Substantia nigra (tissue), 51 donors: ENCODE measurements at places on chromosomes 6 and 20.

GRCh38 chr20:50193199-50193835 lies 2.7 kb downstream of the CEBPB start:
- peak; percentile 7 for DNase-seq

- DNase-seq = no peak
Measured at GRCh38 chr6:28205879-28206278, 19.2 kb upstream of the ZSCAN9 start.

DNA sequence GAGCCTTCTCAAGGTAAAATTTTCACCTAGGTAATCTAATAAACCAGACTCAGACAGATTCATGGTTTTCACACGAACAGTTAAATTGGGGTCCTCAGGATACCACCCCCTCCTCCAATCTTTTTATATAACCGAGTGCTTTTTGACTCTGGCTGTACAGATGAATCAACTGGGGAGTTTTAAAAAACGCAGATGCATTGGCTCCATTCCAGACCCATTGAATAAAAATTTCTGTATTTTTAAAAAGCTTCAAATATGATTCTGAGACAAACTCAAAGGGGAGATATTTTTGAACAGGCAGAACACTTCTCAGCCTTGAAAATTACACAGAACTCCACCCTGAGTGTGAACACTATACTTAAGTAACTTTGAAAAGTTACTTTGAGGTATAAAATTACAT lies 7.2 kb downstream of the UTRN start:
- DNase-seq = no peak

DNA sequence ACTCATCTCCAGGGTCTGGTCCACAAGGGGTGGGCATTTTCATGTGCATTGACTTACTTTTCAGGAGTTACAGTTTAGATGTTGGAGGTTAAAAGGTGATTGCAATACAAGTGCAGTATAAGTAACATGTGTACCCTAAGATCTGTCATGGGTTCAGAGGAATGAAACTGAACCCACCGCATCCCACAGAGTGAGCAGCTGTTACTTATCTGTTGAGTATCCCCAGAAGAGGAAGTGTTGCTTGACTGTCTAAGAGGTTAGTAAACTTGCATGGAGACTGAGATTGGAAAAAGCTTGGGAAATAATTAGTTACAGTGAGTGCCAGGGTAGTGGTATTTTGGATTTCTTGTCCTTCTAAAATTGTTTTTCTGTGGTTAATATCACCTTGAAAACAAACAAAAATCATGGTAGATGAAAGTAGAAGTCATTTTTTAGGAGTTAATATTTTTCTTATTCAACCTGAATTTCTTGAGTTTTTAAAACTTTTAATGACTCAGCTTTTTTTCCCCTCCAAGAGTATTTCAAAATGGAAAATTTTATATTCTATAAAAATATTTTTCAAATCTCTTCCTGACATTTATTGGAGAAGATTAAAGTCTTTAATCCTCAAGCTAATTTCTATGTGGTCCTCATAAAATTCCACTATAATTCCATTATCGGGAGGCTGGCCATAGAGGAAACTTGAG lies 306.1 kb downstream of the ZNF217 start:
- no peak for DNase-seq

GRCh38 chr20:48180024-48180423 lies 394.7 kb upstream of the SULF2 start:
- no peak for DNase-seq

- no peak for DNase-seq
Measured at GRCh38 chr6:166253778-166254204, 54.4 kb downstream of the PRR18 start.

DNA sequence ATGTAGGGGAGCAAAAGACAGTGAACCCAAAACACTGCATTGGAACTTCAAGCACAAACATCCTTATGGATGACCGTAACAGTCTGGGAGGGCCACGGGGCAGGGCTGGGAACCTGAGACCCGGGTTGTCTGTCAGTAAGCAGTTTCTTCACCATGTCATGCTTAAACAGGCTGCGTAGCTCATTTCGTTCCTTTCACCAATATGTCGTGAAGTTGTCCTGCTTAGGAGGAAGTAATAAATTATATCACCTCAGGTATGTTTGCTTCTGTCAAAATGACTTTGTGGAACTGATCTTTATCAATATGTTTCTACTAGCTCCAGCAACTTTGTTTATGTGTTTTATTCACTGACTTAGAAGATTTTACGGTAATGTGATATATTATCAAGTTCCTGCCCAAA lies 12.4 kb upstream of the MAK start:
- no peak for DNase-seq

- no peak for DNase-seq
Measured at GRCh38 chr20:19603376-19603750, 154.7 kb upstream of the RIN2 start.

GRCh38 chr6:5132731-5133130 lies 47.6 kb downstream of the PPP1R3G start:
- peak; percentile 52 for DNase-seq

DNA sequence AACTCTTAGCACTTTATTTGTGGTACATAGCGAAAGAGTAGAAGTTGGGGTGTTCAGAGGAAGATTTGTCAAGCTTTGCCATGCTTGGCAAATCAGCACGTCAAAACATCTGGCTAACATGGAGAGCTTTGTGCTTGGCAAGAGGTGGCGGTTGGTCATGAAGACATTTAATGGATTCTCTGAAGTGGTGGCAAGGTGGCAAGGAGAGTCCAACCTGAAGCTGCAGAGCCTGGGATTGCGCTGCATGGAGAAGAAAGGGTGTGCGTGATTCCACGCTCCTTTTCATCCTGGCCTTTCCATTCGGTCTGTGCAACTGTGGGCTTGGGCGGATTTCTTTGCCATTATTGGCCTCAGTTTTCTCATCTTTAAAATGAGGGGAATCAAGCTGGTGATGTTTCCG lies 3.1 kb downstream of the PYGB start:
- DNase-seq = no peak

GRCh38 chr6:132131351-132131750 lies 180.2 kb upstream of the CCN2 start:
- no peak for DNase-seq

DNA sequence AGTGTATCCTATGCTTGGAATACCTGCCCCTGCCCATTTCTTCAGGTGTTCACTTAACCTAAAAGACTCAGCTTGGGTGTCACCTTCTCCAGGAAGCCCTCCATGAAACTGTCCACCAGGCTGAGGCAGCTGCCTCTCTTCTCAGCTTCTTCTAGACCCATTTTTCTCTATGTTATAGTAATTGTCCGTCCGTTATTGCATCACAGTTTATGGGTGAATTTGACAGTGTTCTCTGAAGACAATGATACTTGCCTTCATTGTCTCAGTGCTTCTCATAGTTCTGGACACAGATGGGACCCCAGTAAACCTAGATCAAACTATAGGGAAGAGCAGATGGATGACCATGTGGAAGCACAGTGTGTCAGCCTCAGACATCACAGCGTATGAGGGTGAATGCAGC lies 238.0 kb upstream of the MOCS1 start:
- no peak for DNase-seq

DNA sequence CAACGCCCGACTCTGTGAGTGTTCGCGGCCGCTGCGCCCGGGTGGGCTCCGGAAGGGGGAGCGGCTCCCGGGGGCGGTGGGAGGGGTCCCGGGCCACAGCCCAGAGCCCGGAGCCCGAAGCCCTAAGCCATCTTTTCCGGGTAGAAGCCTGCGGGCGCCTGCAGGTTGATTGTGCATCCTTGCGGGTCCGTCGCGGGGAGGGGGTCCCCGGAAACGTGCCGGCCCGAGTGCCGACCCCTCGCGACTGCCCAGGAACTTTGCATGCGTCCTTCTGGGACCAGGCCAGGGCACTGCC lies 413 bp downstream of the PTPRA start:
- peak; percentile 33 for DNase-seq

- no peak for DNase-seq
Measured at GRCh38 chr20:7696311-7696710, 243.9 kb downstream of the HAO1 start.

DNA sequence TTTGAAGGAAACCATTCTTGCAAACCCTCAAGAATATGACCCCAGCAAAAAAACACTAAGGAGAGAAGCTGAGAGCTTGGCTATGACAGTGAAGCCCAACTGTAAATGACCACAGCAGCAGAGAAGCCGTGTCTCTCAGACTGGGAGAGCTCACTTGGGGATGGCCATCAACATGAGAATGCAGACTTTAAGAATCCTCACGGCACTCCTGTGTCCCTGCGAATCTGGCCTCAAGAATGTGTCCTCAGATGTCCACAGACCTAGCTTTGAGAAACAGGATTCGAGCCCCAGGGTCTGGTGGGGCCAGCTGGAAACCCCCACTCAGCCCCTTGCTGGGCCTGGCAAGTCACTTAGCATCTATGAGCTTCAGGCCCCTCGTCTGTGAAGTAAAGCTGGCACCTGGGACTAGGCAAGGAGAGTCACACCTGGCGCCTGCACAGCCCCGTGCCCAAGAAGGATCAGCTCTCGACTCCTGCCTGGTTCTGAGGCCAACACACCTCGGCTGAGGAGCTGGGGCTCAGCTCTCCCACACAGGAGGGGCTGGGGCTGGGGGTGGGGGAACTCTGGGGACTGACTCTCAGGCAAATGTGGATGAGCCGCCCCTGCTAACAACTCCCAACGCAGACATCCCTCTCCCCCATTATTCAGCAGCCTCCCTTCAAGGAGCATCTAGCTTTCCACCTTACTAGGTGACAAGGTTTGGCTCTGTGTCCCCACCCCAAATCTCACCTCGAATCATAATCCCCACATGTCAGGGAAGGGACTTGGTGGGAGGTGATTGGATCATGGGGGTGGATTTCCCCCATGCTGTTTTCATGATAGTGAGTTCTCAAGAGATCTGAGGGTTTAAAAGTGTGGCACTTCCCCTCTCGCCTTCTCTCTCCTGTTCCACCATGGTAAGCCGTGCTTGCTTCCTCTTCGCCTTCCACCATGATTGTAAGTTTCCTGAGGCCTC lies 97.7 kb downstream of the GRM4 start:
- DNase-seq = no peak

- no peak for DNase-seq
Measured at GRCh38 chr20:4919047-4919704, 82.1 kb downstream of the SLC23A2 start.

DNA sequence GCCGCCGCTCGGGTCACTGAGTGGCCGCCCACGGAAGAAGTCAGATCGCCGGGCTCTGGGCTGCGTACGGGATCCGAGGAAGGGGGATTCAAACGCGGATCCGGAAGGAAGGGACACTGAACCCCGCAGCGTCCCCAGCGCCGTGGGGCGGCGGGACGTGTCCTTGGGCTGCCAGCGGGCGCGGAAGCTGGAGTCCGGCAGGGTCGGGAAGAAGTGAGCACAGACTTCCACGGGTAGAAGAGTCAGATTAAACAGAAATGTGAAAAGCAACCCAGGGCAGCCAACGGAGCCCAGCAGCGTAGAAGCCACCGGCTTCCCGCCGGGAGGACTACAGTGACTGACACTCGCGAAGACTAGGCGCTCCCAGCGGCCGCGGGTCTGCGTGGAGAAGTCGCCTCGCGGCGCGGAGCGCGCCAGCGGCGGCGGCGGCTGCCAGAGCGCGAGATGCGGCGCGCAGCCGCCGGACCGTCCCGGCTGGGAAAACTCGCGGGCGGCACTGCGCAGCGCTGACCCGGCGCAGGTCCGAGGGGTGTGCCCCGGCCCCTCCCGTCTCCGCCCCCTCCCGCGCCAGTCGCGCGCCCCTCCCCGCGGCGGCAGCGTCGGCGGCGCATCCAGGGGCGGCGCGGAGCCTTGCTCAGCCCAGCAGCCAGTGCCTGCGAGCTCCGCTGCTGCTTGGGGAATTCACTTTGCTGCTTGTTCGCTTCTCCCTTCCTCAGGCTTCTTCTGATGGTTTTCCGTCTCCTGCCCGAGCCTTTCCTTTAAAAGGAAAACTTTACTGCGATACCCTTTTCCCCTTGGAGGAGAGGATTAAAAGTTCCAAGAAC lies at the start of gene SAMD5:
Gene SAMD5, plus strand, starts transcription at position 649 of the 824 bp plus-strand sequence. CDS start 239 bp downstream, outside the sequence.
- peak; percentile 24 for DNase-seq

DNA sequence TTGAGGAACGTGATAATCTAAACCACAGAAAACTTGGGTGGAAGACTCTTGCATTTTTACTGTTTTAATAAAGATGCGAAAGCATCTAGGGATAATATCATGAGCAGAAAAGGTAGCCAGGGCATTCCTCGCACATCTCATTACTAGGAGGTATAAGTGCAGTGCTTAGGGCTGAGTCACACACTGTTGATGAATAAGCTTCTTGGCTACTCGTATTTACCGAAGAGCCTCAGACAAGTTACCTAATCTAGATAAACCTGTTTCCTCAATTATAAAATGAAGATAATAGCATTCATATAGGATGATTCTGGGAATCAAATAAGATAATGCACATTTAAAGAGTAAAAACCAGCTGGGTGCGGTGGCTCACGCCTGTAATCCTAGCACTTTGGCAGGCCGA lies 780 bp upstream of the KIAA0319 start:
- no peak for DNase-seq

DNA sequence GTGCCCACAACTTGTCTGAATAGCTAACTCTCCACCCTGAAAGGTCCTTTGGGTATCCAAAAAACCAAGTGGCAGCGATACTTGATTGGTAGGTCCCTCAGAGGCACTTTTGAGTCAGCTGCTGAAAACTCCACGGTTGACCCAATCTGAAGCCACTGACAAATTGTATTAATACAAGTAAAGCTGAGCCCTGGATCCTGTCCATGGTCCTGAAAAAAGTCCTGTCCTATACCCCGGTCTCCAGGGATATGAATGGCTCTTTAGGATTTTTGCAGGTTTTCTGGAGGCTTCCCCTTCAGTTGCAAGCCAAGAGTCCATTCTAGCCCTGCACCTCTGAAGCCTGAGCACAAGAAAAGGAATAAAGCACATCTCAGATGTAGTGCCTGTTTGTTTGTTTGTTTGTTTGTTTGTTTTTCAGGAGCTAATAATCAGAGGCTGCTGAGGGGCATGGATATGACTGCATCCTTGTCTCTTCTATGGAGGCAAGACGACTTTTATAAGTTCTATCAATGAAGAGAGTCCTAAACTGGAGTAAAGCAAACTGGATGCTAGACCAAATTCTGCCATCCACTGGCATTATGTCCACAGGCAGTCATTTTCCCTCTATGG lies 1.7 kb upstream of the SLC12A5 start:
- no peak for DNase-seq

- DNase-seq = no peak
Measured at GRCh38 chr6:139588734-139589593, 214.5 kb upstream of the CITED2 start.

- DNase-seq = no peak
Measured at GRCh38 chr6:35972471-35973367, 51.7 kb downstream of the SLC26A8 start.
